ENCODE measurements at places on chromosomes 16 and 17. TPM values are rescaled to one million over a fixed set of nuclear protein-coding genes. Genes with fewer than 3 reads are reported as not detected.

- DNase-seq, result no peak
These were observed 130.2 kb downstream of the MYO1D start for GRCh38 chr17:32746698-32747097.

CHCT1 gene
- total RNA-seq, result not detected

UTS2R gene
- not detected for total RNA-seq

DNA sequence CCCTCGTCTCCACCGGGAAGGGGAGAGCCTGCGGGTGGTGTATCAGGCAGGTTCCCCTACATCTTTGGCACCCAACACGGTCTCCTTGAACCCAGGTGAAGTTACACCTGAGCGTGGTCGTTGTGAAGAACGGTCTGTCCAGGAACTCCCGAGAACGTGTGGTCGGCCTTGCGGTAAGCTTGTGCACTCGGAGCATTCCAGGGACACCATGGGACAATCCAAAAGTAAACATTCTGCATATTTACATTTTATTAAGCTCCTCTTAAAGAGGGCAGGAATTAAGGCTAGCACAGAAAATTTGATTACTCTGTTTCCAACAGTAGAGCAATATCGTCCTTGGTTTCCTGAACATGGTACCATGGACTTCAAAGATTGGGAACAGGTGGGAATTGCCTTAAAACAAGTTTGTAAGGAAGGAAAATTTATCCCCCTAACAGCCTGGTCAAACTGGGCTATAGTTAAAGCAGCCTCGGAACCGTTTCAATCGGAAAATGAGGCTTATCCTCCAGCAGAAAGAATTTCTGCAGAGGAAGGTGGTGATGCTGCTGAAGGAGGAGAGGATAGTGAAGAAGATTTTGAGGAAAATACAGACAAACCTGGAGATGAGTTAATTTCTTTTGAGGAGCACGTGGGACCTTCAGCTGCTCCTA is 18.2 kb downstream of the ALOX15B start:
- DNase-seq, result no peak

SPATA20 gene
- 16.2 TPM for total RNA-seq

DNA sequence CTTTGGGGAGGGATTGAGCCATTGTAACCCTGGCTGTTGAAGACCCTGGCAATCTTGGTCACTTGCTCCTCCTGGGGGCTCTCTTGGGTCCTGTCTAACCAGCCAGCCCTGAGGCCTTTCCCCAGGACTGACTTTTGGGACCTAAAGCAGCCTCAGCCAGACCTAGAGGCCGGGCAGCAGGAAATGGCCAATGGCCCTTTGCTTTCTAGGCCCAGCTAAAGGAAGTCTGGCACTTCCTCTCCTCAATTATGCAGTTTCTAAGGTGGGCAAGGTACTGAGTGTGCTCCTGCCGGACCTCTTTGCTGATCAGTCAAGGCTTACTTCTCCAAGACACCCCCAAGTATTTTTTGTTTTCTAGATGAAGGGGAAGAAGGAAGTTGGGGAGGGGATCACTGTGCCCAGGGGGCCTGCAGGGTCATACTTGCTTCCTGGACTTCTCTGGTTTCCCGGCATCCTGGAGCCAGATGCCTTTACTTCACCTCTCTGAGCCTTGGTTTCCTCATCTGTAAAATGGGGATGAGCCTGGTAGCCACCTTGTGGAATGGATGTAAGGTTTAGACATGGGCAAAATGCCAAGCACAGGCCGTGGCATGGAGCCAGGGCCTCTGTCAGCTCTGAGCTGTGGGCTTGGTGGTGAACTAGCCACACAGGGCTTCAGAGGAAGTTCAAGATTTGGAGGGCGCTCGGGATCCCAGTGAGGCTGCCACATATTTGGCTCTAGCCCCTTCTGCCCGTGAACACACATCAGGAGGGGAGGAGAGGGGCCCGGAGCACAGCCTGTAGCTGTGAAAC is 8.6 kb downstream of the CX3CL1 start:
- DNase-seq, result no peak

GRCh38 chr16:752007-752312 is 8.6 kb upstream of the MSLN start:
- DNase-seq, result no peak

DNA sequence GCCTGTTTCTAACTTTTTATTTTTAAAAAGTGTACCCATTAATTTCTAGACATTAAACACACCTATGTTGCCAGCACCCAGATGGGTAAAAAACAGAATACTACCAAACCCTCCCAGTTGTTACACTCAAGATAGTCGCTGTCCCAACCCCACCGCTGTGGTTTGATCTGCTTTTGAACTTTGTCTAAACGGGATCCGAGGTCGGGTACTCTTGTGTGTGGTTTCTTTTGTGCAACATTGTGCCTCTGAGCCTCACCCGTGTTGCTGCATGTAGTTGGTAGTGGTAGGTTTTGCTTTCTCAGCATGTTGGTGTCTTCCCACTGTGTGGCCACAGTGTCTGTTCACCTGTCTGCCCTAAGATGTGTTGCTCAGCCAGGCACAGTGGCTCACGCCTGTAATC is 4.3 kb downstream of the KLHL36 start:
- DNase-seq, result no peak

NMT1 gene
- 27.9 TPM for total RNA-seq

- DNase-seq, result peak; percentile 75
These were observed 1.4 kb upstream of the ABR start for GRCh38 chr17:1180958-1181752.

SPATA22 gene
- 0.78 TPM for total RNA-seq

DCAKD gene
- 47.6 TPM for total RNA-seq

- peak; percentile 19 for DNase-seq
These were observed 28.1 kb downstream of the TTYH2 start for GRCh38 chr17:74241431-74241830.

KRT33A gene
- total RNA-seq, result not detected

- no peak for DNase-seq
These were observed 12.4 kb downstream of the CCDC43 start for GRCh38 chr17:44677136-44677535.

HOXB5 gene
- total RNA-seq, result not detected

- no peak for DNase-seq
These were observed 51.1 kb downstream of the ADAMTS18 start for GRCh38 chr16:77383606-77384187.

GRCh38 chr16:87945351-87946042 is 5.7 kb upstream of the BANP start:
- peak; percentile 56 for DNase-seq

DNA sequence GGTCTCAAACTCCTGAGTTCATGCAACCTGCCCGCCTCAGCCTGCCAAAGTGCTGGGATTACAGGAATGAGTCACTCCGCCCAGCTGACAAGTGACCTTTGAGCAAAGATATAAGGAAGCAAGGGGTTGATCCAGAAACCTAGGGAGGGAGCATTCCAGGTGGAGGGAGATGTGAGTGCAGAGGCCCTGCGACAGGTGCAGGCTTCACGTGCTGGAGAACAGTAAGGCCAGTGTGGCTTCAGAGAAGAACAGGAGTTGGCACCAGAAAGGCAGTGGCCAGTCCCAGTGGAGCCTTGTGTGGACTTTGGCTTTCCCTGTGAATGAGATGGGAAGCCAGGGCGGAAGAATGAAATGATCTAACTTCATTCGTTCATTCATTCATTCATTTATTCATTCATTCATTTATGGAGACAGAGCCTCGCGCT is 73.6 kb upstream of the HAS3 start:
- DNase-seq, result no peak

- DNase-seq, result no peak
These were observed 317.1 kb downstream of the PHKB start for GRCh38 chr16:47778106-47778801.

ITGAD gene
- not detected for total RNA-seq

DNA sequence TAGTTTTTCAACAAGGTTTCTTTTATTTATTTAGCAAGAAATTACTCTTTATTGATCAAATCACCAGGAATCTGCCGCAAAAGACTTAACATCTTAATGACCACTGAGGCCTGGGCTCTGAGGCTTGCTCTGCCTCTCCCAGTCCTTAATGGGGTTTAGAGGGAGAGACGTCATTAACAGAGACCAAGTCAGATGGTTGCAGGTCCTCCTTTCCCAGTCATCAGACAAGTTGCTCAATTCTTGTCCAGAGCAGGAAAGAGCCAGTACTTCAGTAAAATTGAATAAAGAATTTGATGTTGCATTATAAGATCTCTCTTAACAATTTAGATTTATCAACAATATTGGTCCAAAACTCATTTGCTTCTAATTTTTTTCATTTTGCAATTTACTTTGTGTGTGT is 2.0 kb downstream of the SEPHS2 start:
- no peak for DNase-seq

KRTAP17-1 gene
- not detected for total RNA-seq

- DNase-seq, result no peak
These were observed 14.7 kb downstream of the AIPL1 start for GRCh38 chr17:6420173-6420641.

- peak; percentile 51 for DNase-seq
These were observed 680 bp downstream of the ZNF629 start for GRCh38 chr16:30786115-30786935.

DNA sequence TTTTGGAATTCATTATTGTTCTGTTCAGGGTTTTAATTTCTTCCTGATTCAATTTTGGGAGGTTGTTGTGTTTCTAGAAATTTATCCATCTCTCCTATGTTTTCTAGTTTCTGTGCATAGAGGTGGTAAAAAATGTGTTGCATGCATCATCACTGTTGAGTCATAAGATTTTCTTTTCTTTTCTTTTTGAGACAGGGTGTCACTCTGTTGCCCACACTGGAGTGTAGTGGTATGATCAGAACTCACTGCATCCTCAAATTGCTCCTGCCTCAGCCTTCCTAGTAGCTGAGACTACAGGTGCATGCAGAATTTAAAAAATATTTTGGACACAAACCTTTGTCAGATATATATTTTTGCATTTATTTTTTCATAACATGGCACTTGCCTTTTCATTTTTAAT is 184.8 kb downstream of the BCAS3 start:
- no peak for DNase-seq

GRCh38 chr16:11640987-11641817 is 27.1 kb upstream of the SNN start:
- no peak for DNase-seq

- no peak for DNase-seq
These were observed 161.4 kb upstream of the CHMP6 start for GRCh38 chr17:80830020-80830780.

DNA sequence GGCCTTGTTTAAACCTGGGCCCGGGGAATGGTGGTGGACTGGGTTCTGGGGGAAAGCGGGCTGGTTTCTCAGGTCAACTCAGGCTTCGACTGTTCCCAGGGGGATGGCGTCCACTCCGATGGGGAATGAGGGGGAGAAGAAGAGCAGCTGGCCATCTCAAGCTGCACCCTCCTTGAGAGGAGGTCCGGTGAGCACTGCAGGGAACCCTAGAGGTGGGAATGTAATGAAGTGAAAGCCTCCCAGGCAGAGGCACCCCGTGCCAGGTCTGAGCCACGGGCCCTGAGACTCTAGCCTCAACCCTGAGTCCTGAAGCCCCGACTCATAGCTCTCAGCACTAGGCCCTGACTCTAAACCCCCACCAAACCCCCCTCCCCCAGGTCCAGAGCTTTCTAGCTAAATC is 1.2 kb upstream of the CDIPT start:
- DNase-seq, result no peak

AARS1 gene
- total RNA-seq, result 65.7 TPM

GRCh38 chr17:46876353-46876887 is 25.0 kb downstream of the WNT9B start:
- no peak for DNase-seq

DNA sequence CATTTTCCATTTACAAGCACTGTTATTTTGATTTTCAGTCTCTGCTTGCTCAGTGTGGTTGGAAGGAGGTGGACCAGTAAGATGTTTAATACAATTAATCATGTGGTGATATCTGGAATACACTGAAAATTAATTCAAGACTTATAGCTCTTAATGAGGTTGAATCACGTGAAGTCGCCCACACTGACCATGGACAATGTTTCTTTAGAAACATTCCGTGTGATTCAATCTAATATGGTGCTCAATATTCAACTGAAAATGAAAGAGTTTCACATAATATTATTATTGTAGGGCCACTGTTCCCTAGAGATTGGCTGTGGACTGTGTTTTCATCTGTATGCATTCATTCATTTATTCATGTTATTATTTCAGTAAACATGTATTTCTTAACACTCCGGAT is 45.2 kb upstream of the MAF start:
- DNase-seq, result no peak

DNA sequence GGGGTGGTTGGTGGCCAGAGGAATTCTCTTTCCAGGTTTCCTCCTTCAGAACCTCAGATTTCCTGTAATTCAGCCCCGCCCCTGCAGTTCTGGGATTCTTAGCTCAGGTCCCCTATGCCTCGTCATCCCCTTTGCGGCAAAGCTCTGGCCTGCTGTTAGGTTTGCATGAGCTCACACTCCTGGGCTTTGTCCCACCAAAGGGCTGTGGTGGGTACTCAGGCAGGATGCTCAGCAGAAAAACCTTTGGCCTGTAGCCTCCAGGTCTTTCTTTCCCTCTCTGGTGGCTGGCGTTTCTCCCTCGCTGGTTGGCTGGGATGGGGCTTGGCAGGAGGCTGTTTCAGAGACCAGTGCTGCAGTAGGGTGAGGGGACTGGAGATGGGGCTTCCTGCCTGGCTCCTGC is 9.6 kb upstream of the PLEKHG4 start:
- DNase-seq, result no peak

SLC16A13 gene
- total RNA-seq, result 0.47 TPM

- no peak for DNase-seq
These were observed 11.7 kb upstream of the TOB1 start for GRCh38 chr17:50877838-50878237.

GRCh38 chr17:78240012-78240655 is 8.7 kb downstream of the TMEM235 start:
- DNase-seq, result no peak

DNA sequence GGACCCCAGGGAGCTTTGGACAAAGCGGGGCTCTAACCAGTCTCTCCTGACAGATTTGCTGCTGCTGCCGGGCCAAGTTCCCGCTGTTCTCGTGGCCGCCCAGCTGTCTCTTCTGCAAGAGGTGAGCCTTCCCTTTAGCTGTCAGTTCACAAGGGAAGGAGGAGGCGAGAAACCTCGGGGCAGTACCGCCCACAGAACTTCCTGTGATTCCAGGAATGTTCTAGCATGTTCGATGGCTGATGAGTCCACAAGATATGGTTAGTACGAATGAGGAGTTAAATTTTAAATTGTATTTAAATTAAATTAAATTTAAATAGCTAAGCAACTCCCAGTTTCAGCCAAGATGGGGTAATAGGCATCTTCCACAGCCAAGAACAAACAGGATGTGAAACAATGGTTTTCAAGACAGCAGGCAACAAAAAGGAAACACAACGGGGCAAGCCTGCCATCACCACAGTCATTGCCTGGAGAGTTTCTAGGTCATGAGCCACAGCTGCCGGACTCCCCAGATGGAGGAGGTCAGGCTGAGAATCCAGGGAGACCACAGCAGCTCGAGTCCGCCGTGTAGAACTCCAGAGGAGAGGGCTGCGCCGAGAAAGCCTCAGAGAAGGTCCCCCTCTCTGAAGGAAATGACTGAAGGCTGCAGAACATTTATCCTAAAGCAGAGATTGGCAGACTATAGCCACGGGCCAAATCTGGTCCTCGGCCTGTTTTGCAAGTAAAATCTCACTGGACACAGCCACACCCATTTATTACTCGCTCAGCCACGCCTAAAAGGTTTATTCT is 9.5 kb upstream of the TCF25 start:
- no peak for DNase-seq

- DNase-seq, result no peak
These were observed 6.2 kb downstream of the MEAK7 start for GRCh38 chr16:84498223-84498610.

All from occipital lobe (tissue), 3 donors.